ENCODE measurements at places on chromosomes 4 and X. TPM values are rescaled to one million over a fixed set of nuclear protein-coding genes. Genes with fewer than 3 reads are reported as not detected.

GRCh38 chrX:78321809-78322208, 5.6 kb downstream of the CYSLTR1 start:
- peak; percentile 58 for DNase-seq
- H3K4me3 ChIP-seq: peak overlapping the region; percentile 41
- peaks cover 33% of the 10 kb centered on the region for H3K4me1 ChIP-seq
- no peaks in the 10 kb centered on the region for H3K27me3 ChIP-seq
- H3K27ac ChIP-seq: peak overlapping the region; percentile 82
- peaks cover 25% of the 10 kb centered on the region for H3K36me3 ChIP-seq

- H3K27ac ChIP-seq: peak overlapping the region; percentile 100
- peak overlapping the region; percentile 98 for H3K4me3 ChIP-seq
- peaks cover 22% of the 10 kb centered on the region for H3K36me3 ChIP-seq
- no peaks in the 10 kb centered on the region for H3K27me3 ChIP-seq
- peaks cover 43% of the 10 kb centered on the region for H3K4me1 ChIP-seq
- DNase-seq: peak; percentile 31
These were observed 1.3 kb upstream of the OTUD5 start for GRCh38 chrX:48958635-48959094.

GRCh38 chrX:148372925-148373324, 127.5 kb upstream of the AFF2 start:
- no peaks in the 10 kb centered on the region for H3K4me1 ChIP-seq
- H3K4me3 ChIP-seq: no peak overlapping the region
- peaks cover 2% of the 10 kb centered on the region for H3K36me3 ChIP-seq

GRCh38 chr4:78185117-78185516, 128.0 kb downstream of the FRAS1 start:
- no peak for DNase-seq
- no peaks in the 10 kb centered on the region for H3K36me3 ChIP-seq
- no peaks in the 10 kb centered on the region for H3K4me1 ChIP-seq
- H3K4me3 ChIP-seq: no peak overlapping the region
- H3K27me3 ChIP-seq: peaks cover 3% of the 10 kb centered on the region
- H3K27ac ChIP-seq: no peak overlapping the region

DNA sequence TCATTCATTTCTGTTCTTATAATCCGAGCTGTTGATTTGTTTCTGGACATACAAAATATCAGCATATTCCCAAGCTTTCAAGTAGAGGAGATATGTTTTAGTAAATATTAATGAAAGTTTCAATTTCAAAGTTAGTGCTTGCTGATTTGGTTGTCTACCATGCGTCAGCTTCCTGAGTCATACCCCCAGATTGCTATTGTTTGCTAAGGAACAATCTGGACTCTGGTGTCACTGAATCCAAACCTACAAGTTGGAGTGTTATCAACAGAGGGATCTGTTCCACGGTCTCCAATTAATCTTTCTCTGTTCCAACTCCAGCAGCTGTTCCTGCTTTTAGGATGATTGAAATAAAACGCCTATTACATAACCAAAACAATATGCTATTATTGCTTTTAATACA, 96.1 kb upstream of the FAM9A start:
- DNase-seq: no peak
- H3K27ac ChIP-seq: no peak overlapping the region
- H3K27me3 ChIP-seq: peaks cover 6% of the 10 kb centered on the region

- DNase-seq: no peak
- H3K4me3 ChIP-seq: no peak overlapping the region
- H3K27ac ChIP-seq: no peak overlapping the region
- no peaks in the 10 kb centered on the region for H3K36me3 ChIP-seq
These were observed 47.6 kb downstream of the CRMP1 start for GRCh38 chr4:5845035-5845905.

- H3K27me3 ChIP-seq: peaks cover 5% of the 10 kb centered on the region
- no peak for DNase-seq
- no peak overlapping the region for H3K27ac ChIP-seq
- H3K4me3 ChIP-seq: no peak overlapping the region
- no peaks in the 10 kb centered on the region for H3K36me3 ChIP-seq
These were observed 618 bp upstream of the XK start for GRCh38 chrX:37684973-37685372.

The MAB21L2 gene
- not detected for total RNA-seq

The C4orf50 gene
- 1.2 TPM for total RNA-seq
